ENCODE measurements at places on chromosomes 6 and 20. TPM values are rescaled to one million over a fixed set of nuclear protein-coding genes. Genes with fewer than 3 reads are reported as not detected.

Gene GABRR2
- total RNA-seq: 2.2 TPM

Gene C20orf96
- 5.0 TPM for total RNA-seq

Gene PAK5
- total RNA-seq: not detected

Gene PMEPA1
- 90.0 TPM for total RNA-seq

Gene RNF114
- total RNA-seq: 59.9 TPM

DNA sequence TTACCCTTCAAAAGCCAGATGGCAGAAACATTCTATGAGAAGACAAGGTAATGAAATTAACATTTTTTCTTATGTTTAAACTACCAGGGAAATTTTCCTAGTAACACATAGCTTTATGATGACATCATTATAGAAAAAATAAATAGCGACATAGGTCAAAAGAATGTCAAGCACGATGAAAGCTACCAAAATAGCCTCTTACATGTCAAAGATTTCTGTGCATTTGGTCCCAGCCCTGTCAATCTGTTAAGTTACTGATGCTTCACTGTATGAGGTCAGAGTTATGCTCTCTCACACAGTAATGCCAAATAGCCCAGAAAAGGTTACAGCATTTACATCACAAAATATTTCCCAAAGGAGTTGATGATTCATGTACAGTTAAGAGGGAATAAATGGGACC lies 199.8 kb upstream of the DEFB112 start:
- no peak for DNase-seq

GRCh38 chr6:149075616-149076354 lies 241.7 kb upstream of the TAB2 start:
- DNase-seq: no peak

GRCh38 chr6:14625173-14625895 lies 507.8 kb downstream of the CD83 start:
- no peak for DNase-seq

GRCh38 chr6:136014454-136015437 lies 163.2 kb downstream of the PDE7B start:
- DNase-seq: no peak

- no peak for DNase-seq
These were observed 5.5 kb downstream of the ANKEF1 start for GRCh38 chr20:10040070-10040975.

GRCh38 chr6:132209351-132209750 lies 191.9 kb downstream of the MOXD1 start:
- DNase-seq: no peak

DNA sequence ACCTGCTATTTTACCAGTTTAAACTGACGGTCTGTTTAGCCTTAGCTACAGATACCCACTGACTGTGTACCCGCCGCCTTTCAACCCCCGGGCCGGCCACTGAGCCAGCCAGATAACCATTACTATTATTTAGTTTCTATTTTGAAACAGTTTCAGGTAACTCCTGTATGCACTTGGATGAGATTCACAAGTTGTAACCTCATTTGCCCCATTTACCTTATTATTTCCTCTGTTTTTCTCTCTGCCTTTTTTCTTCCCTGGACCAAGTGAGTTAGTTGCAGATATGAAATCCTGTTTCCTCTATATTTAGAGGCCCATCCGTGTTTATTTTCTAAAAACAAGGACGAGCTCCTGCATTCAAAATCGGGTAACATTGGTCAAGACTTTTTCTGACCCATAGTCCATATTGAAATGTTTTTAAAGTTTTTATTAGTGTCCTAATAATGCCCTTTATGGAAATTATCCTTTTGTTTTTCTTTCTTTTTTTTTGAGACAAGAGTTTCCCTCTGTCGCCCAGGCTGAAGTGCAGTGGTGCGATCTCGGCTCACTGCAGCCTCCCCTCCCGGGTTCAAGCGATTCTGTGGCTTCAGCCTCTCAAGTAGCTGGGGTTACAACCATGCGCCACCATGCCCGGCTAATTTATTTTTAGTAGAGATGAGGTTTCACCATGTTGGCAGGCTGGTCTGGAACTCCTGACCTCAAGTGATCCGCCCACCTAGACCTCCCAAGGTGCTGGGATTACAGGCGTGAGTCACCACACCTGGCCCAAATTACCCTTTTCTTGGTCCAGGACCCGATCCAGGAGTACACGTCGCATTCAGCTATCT lies 767 bp downstream of the AP5S1 start:
- no peak for DNase-seq

GRCh38 chr6:32845384-32845884 lies 1.6 kb upstream of the PSMB8 start:
- no peak for DNase-seq

- no peak for DNase-seq
These were observed 141.5 kb downstream of the MYB start for GRCh38 chr6:135322427-135323201.

GRCh38 chr6:165640806-165641205 lies 22.2 kb downstream of the PDE10A start:
- no peak for DNase-seq

DNA sequence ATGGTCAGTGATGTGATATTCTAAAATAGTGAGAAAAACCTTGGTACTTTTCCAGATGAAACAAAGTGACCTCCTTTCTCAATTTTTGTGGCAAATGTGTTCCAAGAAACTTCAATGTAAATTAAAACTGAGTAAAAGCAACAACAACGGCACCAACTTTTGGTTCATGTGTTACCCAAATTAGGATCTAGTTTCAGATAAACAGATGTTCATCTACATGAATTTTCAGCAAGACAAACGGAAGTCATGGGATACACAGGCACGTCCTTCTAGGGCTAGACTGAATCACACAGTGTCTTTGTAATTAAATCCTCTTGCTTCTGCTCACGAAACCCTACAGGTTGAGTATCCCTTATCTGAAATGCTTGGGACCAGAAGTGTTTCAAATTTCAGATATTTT lies 915.2 kb downstream of the TFAP2A start:
- DNase-seq: no peak
